ENCODE measurements at places on chromosomes 1 and 21.

DNA sequence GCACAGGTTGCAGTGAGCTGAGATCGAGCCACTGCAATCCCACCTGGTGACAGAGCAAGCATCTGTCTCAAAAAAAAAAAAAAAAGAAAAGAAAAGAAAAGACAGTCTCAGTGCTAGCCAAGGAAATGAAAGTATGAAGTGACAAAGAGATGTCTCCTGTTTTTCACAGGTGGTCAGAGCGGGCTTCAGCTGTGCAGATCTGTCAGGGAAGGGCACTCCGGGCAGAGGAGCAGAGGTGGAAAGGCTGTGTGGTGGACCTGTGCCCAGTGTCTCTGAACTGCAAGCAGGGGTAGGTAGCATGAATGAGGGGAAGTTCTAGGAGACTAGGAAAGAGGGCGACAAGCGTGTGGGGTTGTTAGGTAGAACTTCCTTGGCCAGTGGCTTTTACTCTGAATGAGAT is 67.5 kb downstream of the CD247 start:
- DNase-seq: no peak

- no peak for DNase-seq
Measured at GRCh38 chr1:155651861-155652661, 36.5 kb downstream of the YY1AP1 start.

DNA sequence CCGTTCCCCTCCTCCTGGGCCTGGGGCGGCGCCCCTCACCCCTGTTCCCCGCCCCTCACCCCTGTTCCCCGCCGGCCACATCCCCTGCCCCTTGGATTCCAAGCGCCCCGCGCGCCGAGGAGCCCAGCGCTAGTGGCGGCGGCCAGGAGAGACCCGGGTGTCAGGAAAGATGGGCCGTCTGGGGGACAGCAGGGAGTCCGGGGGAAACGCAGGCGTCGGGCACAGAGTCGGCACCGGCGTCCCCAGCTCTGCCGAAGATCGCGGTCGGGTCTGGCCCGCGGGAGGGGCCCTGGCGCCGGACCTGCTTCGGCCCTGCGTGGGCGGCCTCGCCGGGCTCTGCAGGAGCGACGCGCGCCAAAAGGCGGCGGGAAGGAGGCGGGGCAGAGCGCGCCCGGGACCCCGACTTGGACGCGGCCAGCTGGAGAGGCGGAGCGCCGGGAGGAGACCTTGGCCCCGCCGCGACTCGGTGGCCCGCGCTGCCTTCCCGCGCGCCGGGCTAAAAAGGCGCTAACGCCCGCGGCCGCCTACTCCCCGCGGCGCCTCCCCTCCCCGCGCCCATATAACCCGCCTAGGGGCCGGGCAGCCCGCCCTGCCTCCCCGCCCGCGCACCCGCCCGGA is at the start of gene TP73:
TSS of gene TP73 (plus strand) at position 587 of the 618 bp plus-strand sequence. CDS start 29,850 bp downstream, outside the sequence.
- DNase-seq: no peak

DNA sequence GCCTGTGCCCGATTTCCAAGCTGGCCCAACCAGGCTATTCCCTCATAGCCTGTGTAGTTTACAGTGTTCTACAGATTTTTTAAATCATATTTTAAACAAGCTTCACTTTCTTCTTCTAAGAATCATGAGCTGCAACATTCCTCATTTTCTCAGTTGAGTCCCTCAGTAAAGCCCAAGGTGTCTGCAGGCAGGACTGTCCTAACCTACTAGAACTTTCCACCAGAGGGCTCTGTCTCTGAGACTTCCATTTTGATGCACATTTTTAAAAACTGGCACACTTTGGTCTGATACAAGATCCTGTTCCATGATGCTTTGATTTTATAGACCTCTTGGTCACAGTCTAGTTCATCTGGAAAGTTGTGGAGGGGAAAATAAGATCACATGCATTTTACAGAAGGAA is 21.6 kb upstream of the SLAMF6 start:
- DNase-seq: no peak

DNA sequence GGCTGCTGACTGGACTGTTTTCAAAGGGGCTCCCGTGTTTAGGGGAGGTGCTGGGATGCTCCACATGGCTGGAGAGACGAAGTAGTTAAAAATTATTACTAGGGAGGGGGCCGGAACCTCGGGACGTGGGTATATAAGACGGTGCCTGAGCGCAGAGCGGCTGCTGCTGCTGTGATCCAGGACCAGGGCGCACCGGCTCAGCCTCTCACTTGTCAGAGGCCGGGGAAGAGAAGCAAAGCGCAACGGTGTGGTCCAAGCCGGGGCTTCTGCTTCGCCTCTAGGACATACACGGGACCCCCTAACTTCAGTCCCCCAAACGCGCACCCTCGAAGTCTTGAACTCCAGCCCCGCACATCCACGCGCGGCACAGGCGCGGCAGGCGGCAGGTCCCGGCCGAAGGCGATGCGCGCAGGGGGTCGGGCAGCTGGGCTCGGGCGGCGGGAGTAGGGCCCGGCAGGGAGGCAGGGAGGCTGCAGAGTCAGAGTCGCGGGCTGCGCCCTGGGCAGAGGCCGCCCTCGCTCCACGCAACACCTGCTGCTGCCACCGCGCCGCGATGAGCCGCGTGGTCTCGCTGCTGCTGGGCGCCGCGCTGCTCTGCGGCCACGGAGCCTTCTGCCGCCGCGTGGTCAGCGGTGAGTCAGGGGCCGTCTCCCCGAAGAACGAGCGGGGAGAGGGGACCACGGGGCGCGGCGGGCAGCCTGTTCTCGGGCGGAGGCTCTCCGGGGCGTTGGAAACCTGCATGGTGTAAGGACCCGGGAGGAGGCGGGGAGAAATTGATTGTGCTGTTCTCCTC is at the start of gene CHODL:
TSS of gene CHODL (plus strand) at position 163 of the 793 bp plus-strand sequence. CDS start at position 554, 391 bp downstream.
- no peak for DNase-seq

- DNase-seq: no peak
Measured at GRCh38 chr1:212228591-212229119, 56.6 kb upstream of the PPP2R5A start.

GRCh38 chr1:197066719-197067456 is at the start of gene F13B:
Gene F13B (minus strand): TSS chr1:197067260. CDS start chr1:197067223, 37 bp downstream.
- no peak for DNase-seq

DNA sequence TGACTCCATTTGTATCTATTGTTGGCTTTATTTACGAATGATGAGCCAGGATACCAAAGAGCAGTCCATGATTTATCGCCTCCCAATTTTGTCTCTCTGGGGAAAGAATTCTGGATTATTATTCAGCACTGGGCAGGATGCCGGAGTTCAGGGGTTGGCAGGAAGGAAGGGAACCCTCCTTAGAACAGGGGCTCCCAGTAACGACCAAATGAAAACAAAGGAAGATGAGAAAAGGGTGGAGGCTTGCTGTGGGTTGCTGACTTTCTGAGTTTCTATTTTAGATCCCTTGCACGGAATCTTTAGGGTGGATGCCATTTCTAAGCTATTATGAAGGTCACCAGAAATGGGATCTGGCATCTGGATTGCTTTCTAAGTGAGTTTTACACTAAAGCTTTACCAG is 231.2 kb upstream of the LYPLAL1 start:
- DNase-seq: peak; percentile 6

- DNase-seq: peak; percentile 32
Measured at GRCh38 chr1:14522077-14522925, 76.2 kb upstream of the KAZN start.

DNA sequence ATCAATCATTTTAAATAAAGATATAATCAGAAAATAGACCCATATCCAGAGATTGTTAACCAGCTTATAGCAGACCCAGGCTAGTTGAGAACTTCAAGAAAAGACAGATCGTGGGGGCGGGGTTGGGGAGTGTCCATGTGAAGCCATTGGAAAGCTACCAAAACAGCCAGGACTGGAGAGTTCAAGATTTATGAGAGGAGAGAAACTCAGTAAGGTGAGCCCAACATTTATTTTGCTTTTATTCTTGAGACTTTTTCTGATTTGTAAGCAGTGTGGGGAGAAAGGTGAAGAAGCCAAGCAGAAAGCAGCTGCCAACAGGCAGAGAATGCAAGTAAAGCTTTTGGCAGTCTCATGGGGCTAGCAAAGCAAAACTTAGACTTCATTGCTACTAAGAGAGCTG is 179.9 kb downstream of the VPS13D start:
- no peak for DNase-seq

DNA sequence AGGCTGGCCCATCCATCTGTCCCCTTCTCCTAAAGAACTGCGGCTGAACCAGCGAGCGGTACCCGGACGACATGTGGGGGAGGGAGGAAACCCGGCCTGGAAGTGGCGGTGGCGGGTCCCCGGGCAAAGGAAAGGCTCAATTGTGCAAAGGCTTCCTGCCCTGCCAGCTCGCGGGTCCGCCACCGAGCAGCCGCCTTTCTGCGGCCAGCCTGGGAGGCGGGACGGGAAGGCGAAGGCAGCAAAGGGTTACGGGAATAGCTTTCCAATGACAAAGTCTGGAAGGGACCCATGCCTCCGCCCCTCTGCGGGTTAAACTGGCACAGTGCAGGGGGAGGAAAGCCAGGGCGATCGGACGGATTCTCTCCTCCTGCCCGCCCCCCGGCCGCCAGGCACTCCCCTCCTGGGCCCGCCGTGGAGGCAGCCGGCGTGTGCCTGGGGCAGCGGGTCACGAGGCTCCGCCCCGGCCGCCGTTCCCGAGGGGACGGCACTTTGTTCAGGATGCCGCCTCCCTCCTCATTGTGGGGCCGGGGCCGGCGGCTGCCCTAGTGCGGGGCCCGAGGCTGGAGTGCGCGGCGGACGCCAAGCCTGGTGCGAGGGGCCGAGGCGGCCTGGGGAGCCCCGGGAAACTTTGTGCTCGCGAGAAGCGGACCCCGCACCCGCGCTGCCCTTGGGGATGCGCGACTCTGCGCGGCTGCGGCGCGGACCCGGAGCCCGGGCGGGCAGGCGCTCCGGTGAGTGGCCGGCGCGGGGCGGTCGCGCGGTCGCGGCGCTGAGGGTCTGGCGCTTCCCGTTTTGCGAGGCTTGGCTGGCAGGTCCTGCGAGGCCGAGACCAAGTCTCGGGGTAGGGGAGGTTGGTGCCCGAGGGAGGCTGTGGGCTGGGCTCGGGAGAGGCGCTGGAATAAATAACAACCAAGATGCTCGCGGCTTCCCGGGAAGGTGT is at the start of gene NAV1:
TSS of gene NAV1 (plus strand) at position 516 of the 940 bp plus-strand sequence. CDS start 83,758 bp downstream, outside the sequence.
- peak; percentile 96 for DNase-seq

- DNase-seq: peak; percentile 77
Measured at GRCh38 chr1:19559641-19560040, 74.3 kb upstream of the CAPZB start.

- no peak for DNase-seq
Measured at GRCh38 chr1:173733912-173734311, 19.1 kb downstream of the KLHL20 start.

- DNase-seq: peak; percentile 77
Measured at GRCh38 chr21:27268290-27268689, 301.4 kb upstream of the ADAMTS5 start.

GRCh38 chr1:44636688-44637598 is 37.3 kb downstream of the TMEM53 start:
- DNase-seq: no peak
